ENCODE measurements at places on chromosomes 16 and 17.

- DNase-seq, result no peak
Observed at GRCh38 chr16:48734220-48734619, 124.2 kb upstream of the N4BP1 start.

- DNase-seq, result no peak
Observed at GRCh38 chr16:87108941-87109340, 208.3 kb downstream of the C16orf95 start.

- DNase-seq, result no peak
Observed at GRCh38 chr17:4176808-4177472, 33.9 kb downstream of the CYB5D2 start.

GRCh38 chr16:49738832-49739231 lies 117.1 kb downstream of the ZNF423 start:
- DNase-seq, result no peak
